Airway epithelial cell (primary cell): ENCODE measurements at places on chromosomes 3 and 15. TPM values are rescaled to one million over a fixed set of nuclear protein-coding genes. Genes with fewer than 3 reads are reported as not detected.

The CD86 gene
- total RNA-seq: 0.21 TPM in 1 of 2 replicates, not detected in the other

The ERICH6 gene
- total RNA-seq: 0.05 TPM in 1 of 2 replicates, not detected in the other

The VPS13C gene
- 14.9 and 19.1 TPM in 2 replicates for total RNA-seq

The DZIP1L gene
- total RNA-seq: 1.1 and 2.5 TPM in 2 replicates

The LIPH gene
- total RNA-seq: 3.4 and 9.6 TPM in 2 replicates

The MORC1 gene
- not detected in 2 replicates for total RNA-seq

The ST3GAL6 gene
- total RNA-seq: 1.3 and 3.2 TPM in 2 replicates

The DUOX2 gene
- total RNA-seq: 0.70 and 0.99 TPM in 2 replicates

The SKOR1 gene
- 0.19 TPM in 1 of 2 replicates, not detected in the other for total RNA-seq

The GATA2 gene
- total RNA-seq: not detected in 2 replicates

The CCDC66 gene
- total RNA-seq: 4.0 and 6.3 TPM in 2 replicates

The BNC1 gene
- 47.4 and 74.7 TPM in 2 replicates for total RNA-seq

The LYZL4 gene
- total RNA-seq: not detected in 2 replicates

The RASGRP1 gene
- 0.85 and 1.2 TPM in 2 replicates for total RNA-seq

The ISLR2 gene
- not detected in 2 replicates for total RNA-seq

The BCL2A1 gene
- 0.35 and 2.0 TPM in 2 replicates for total RNA-seq

The ACKR2 gene
- total RNA-seq: 0.56 and 0.92 TPM in 2 replicates

The NR2E3 gene
- total RNA-seq: not detected in 2 replicates
